WTC11 (cell line): ENCODE measurements at places on chromosomes 3 and 15. TPM values are rescaled to one million over a fixed set of nuclear protein-coding genes. Genes with fewer than 3 reads are reported as not detected.

- no peak for DNase-seq
Measured at GRCh38 chr3:140505213-140505612, 172.7 kb upstream of the TRIM42 start.

- DNase-seq, result no peak
Measured at GRCh38 chr15:44668921-44669320, 5.5 kb upstream of the SPG11 start.

DNA sequence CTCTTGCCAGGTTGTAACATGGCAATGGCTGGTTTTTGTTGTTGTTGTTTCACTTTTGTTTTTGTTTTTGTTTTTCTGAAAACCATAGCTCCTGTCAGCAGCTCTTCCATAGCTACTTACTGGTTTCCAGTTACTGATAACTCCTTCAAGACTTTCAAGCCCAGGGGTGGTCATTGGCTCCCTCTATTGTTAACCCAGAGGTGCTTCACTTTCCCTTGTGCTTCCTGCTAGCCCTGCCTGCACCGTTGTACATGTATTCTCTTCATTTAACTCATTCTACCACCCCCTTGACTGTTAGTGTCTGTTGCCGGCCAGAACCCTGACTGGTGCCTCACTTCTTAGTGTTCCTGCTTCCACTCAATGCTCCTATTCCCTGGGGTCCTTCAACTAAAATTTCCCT is 4.2 kb upstream of the TRAT1 start:
- DNase-seq, result peak; percentile 62

DNA sequence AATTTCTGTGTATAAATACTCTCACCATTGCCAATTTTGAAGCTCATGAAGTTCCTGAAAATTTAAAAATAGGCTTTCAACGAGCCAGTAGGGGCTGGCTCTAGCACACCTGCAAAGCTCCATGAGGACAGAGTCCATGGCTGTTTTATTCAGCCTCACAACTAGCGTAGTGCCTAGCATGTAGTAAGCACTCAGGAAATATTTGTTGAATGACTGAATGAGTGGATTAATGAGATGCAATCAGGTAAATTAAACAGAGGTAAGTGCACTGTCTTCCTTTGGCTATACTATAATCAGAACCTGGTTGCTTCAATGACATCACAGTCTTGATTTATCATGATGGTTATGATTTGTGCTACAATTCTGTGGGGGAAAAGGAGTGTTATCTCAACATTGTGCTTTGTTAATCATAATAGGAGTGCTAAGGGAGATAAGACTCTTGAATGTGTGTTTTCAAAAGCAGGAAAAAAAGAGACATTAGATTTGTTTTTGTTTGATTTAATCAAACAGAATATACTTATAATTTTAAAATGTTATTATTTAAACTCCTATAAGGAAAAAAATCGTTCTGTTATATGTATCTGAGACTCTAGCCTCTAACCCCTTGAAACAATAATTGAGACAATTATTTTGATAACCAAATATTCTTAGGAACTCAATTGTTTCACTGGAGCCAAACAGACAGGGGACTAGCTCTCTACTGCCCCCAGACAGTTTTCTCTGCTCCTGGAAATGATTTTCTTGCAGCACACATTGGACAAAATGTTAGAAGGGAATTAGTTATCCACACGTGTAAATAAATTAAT is 171.7 kb upstream of the ATP11B start:
- DNase-seq, result no peak

GRCh38 chr15:39651881-39652280 is 71.0 kb downstream of the THBS1 start:
- DNase-seq, result no peak

The ROPN1 gene
- not detected in 3 replicates for total RNA-seq

GRCh38 chr3:141332416-141332815 is 35.9 kb upstream of the ZBTB38 start:
- no peak for DNase-seq

The CCNB2 gene
- total RNA-seq, result 93.3 to 101 TPM (median 98.8 TPM) in 3 replicates

DNA sequence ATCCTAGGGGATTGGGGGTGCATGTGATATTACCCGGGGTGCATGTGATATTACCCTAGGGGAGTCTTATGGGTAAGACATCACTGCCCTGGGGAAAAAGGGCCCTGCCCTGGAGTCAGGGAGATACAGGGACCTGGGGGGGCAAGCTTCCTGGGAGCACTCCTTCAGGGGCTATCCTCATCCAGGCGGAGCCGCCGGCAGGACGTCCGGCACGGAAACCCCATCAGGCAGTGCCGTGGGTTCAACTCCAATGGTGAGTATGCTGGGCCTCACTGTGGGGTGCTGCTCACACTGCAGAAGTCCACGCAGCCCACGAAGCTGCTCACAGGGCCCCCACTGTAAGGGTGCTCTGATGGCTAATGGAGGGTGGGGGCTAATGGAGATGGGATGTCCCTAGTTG is 5.3 kb upstream of the GNAT1 start:
- DNase-seq, result no peak

GRCh38 chr3:22117751-22118346 is 366.8 kb upstream of the ZNF385D start:
- no peak for DNase-seq

DNA sequence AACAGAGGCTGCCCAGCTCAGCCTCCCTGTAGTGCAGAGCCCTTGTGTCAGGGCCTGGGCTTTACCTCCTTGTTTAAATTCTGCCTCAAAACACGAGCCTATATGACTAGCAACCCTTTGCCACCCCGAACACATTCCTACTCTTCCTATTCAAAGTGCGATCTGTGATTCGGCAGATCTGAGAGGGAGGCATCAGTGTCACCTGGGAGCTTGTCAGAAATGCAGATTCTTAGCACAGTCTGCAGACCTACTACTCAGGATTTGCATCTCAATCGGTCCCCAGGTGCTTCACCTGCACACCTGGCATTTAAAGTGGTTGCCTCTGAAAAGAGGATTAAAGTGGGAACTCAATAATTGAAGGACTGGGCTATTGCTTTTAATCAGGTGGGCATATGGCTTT is 273.2 kb upstream of the TOPAZ1 start:
- DNase-seq, result peak; percentile 23

The TGM4 gene
- not detected in 3 replicates for total RNA-seq

DNA sequence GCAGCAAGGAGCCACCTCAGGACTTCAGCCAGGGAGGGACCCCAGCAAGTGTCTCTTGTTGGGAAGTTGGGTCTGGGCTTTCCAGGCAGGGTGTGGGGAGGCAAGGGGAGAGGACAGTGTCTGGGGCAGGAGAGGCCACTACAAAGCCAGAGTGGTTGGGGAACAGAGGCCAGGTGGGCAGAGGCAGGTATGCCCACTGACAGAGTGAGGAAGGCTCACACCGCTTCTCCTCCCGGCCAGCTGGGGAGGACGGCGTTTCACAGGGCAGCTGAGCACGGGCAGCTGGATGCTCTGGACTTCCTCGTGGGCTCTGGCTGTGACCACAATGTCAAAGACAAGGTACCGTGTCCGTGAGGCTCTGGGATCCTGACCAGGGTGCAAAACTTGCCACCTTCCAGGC is 15.0 kb downstream of the ANKDD1A start:
- no peak for DNase-seq

DNA sequence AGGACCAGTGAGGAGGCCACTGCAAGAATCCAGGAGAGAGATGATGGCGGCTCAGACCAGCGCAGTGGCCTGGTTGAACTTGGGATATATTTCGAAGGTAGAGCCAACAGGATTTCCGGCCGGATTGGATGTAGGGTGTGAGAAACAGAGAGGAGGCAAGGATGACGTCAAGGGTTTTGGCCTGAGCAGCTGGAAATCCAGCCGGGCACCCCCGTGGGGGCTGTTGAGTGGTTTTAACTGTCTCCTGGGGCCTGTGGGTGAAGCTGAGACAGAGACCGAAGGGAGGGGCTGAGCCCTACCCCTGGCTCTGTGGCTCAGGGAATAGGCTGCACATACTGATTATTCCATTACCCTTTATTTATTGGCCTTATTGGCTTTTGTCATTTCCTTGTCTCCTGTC is 45.7 kb downstream of the EXOG start:
- no peak for DNase-seq

- no peak for DNase-seq
Measured at GRCh38 chr3:52112056-52112455, 42.2 kb downstream of the POC1A start.

DNA sequence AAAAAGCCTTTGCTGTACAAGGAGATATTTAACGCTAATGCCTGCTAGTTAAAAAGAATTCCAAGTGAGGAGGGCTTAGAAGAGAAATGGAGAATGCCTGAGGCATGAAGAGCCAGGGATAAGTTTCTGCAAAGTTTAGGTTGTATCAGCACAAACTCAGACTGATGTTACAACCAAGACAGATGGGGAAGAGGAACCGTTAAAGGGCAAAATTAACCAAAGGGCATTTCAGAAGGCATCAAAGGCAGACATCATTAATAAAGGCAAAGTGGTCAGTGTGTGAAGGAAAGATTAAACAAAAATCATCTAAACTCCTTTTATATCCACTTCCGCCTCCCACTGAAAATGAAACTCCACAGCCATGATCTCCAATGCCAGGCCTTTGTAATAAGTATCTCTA is 7.0 kb downstream of the MYO5A start:
- DNase-seq, result no peak

DNA sequence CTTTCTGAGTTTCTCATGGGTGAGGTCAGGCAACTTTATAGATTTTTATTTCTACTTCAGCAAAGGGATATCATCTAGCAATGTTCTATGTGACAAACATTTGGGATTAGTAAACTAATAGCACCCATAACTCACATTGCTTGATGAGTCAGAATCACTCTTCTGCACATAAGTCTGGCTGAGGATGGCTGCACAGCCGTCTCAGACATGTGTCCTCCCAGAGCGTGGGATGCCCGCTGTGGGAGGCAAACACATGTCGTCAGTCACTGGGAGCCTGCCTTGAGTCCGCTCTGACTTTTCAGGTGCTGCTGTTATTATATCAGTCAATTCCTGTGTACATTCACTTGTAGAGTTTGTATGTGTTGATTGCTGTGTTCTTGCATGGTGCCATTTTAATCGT is 230.7 kb upstream of the TRIM42 start:
- no peak for DNase-seq

DNA sequence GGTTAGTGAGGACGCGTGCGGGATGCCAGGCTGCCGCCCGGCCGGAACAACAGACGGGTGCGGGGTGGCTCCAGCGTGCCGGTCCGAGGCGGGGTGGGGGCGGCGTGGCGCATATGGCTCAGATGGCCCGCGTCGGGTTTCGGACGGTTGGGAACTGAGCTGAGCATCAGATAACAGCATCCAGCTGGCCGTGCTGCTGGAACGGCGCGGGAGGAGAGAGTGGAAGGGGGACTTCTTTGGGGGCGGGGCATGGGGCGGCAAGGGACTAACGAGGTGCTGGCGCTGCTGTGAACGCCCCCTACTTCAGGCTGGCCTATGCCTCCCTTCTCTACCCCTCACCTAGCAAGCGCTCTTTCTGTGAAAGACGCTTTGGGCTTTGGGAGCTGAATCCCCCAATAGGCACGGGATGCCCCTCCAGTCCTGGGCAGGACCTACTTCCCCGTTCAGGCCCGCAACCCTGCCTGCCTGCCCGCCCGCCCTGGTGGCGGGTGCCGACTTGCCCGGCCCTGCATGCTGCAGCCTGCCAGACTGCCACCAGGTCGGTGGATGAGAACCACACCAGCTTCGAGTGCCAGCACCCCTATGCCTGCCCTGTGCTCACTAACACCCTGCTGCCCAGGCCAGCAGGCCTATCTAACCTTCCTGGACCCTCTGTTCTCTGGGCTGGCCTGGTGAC is 542 bp downstream of the INKA1 start:
- DNase-seq, result peak; percentile 66

- no peak for DNase-seq
Measured at GRCh38 chr15:69713726-69714559, 261.3 kb downstream of the RPLP1 start.
